Osteoblast (primary cell): ENCODE measurements at places on chromosomes 2 and 18. TPM values are rescaled to one million over a fixed set of nuclear protein-coding genes. Genes with fewer than 3 reads are reported as not detected.

UGT1A5 gene
- total RNA-seq, result not detected in 2 replicates

DNAJB2 gene
- 33.3 and 41.3 TPM in 2 replicates for total RNA-seq

SAG gene
- total RNA-seq, result not detected in 2 replicates

EVX2 gene
- under 0.01 TPM in 1 of 2 replicates, not detected in the other for total RNA-seq

PLA2R1 gene
- 19.2 and 19.9 TPM in 2 replicates for total RNA-seq

LRPPRC gene
- total RNA-seq, result 57.2 and 58.6 TPM in 2 replicates

GNAL gene
- total RNA-seq, result 0.59 and 0.72 TPM in 2 replicates

OXER1 gene
- total RNA-seq, result 0.29 TPM in 1 of 2 replicates, not detected in the other

ZNF385B gene
- 0.29 and 1.1 TPM in 2 replicates for total RNA-seq

PAPOLG gene
- 17.7 and 19.9 TPM in 2 replicates for total RNA-seq
